ENCODE measurements at places on chromosomes 3 and 15. TPM values are rescaled to one million over a fixed set of nuclear protein-coding genes. Genes with fewer than 3 reads are reported as not detected.
A peak's percentile ranks its signal among the peaks of the same experiment; 100 is the strongest.

Gene IREB2
- 49.4 TPM for total RNA-seq

Gene TRPM1
- total RNA-seq, result not detected

Gene IL17RC
- total RNA-seq, result 33.8 TPM

Gene CAPN3
- 22.6 TPM for total RNA-seq

Gene CHRM5
- total RNA-seq, result not detected

Gene SORD
- 6.8 TPM for total RNA-seq

Gene LTK
- total RNA-seq, result 1.1 TPM

Gene GOLGA6B
- total RNA-seq, result not detected

DNA sequence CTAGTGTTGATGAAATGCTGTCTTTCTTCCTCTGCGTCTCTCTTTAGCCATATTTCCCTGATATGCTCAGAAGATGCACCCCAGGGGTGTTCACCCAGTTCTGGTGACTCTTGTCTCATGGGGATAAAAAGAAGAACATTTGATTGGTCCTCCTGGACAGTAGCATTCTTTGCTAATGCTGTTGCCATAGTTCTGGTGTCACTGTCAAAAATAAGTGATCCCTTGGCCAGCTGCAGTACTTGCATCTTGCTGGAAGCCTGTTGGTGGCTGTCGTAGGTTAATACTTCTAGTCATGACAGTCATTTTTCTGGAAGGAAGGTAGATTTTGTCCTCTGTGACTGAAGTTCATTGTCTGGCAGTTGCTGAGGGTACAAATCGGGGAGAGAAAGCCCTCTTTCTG lies 124.5 kb downstream of the UNC13C start:
- H3K27ac ChIP-seq, result no peak overlapping the region
- no peaks in the 10 kb centered on the region for H3K36me3 ChIP-seq
- no peak for DNase-seq
- H3K4me1 ChIP-seq, result peaks cover 2% of the 10 kb centered on the region

- H3K4me1 ChIP-seq, result no peaks in the 10 kb centered on the region
- no peaks in the 10 kb centered on the region for H3K27me3 ChIP-seq
- no peak overlapping the region for H3K4me3 ChIP-seq
- H3K27ac ChIP-seq, result no peak overlapping the region
- no peak for DNase-seq
Observed at GRCh38 chr3:71528816-71529215, 54.7 kb downstream of the FOXP1 start.

DNA sequence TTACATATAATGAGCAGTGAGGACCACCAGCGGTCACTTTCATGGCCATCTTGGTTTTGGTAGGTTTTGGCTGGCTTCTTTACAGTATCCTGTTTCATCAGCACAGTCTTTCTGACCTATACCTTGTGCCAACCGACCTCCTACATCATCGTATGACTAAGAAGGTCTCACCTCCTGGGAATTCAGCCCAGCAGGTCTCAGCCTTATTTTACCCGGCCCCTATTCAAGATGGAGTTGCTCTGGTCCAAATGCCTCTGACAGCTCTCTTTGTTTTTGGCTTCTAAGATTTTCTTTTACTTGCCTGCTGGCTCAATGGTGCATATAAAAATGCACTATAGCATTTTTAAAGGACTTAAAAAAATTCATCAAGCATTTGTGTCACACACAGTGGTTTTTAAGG lies 3.2 kb upstream of the MME start:
- H3K36me3 ChIP-seq, result no peaks in the 10 kb centered on the region
- H3K27me3 ChIP-seq, result no peaks in the 10 kb centered on the region
- DNase-seq, result no peak

DNA sequence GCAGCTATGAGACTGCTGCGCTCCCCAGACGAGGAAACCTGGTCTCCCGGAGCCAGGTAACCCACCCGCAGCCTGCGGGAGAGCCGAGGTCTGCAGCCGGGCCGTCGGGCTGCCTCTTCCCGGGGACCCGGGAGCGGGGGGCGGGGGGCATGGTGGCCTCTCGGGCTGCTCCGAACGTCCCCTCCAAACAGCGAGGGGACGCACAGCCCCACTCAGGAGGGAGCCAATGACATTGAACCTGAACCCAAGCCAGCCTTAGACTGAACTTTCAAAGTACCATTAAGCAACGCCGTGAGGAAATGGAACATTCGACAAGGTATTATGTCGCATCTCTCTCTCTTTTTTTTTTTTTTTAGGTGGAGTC lies 29.8 kb upstream of the ALDH1A3 start:
- H3K27me3 ChIP-seq, result no peaks in the 10 kb centered on the region
- H3K36me3 ChIP-seq, result no peaks in the 10 kb centered on the region
- DNase-seq, result no peak
- H3K4me1 ChIP-seq, result no peaks in the 10 kb centered on the region
- no peak overlapping the region for H3K4me3 ChIP-seq
- H3K27ac ChIP-seq, result no peak overlapping the region

GRCh38 chr15:85545752-85546151 lies 165.3 kb downstream of the AKAP13 start:
- H3K4me1 ChIP-seq, result no peaks in the 10 kb centered on the region
- H3K27me3 ChIP-seq, result no peaks in the 10 kb centered on the region
- DNase-seq, result no peak
- no peak overlapping the region for H3K27ac ChIP-seq
- no peaks in the 10 kb centered on the region for H3K36me3 ChIP-seq

DNA sequence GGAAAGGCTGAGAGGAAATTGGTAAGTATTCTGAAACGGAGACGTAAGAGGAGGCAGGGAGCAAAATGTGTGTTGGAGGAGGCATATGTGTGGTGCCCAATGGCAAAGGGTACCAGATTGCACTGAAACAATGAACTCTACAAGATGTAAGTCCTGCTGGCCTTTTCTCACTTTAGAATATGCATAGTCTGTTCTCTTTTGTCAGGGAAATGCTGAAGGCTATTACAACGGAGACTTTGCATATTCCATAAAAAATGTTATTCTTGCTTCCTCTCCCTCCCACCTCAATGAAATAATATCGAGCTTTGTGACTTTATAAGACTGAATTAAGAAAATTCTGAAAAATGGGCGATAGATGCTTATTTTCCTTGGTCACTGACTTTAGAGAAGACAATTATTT lies 85.9 kb downstream of the PEX5L start:
- H3K4me3 ChIP-seq, result no peak overlapping the region
- H3K4me1 ChIP-seq, result no peaks in the 10 kb centered on the region
- H3K36me3 ChIP-seq, result no peaks in the 10 kb centered on the region
- no peak overlapping the region for H3K27ac ChIP-seq
- no peaks in the 10 kb centered on the region for H3K27me3 ChIP-seq

DNA sequence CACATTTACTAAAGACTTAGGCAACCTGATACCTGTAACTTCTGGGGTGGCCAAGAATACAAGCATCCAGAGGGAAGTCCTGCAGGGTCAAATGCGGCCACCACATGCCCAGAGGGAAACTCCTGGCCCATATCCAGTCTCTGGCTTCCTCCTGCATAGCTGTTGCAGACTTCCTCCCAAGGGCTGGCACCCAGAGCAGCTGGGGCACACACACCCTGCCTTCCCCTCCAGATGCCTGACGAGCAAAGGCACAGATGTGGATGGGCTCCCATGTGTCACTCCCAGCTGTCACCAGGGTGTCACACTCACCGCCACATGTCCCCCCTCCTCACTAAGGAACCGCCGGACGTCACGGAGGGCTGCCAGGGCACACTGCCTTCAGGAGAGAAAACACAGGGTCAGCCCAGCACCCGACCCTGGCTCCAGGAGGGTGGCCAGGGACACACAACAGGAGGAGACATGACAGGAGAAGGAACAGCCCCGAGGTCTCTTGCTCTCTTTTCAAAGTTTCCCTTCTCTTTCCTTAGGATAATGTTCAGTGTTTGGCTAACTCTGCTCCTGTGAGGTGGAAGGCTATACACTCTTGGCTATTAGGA lies 13.2 kb downstream of the PFKFB4 start:
- H3K4me1 ChIP-seq, result no peaks in the 10 kb centered on the region
- no peak overlapping the region for H3K4me3 ChIP-seq
- peak; percentile 83 for DNase-seq
- H3K36me3 ChIP-seq, result no peaks in the 10 kb centered on the region
- H3K27ac ChIP-seq, result no peak overlapping the region

DNA sequence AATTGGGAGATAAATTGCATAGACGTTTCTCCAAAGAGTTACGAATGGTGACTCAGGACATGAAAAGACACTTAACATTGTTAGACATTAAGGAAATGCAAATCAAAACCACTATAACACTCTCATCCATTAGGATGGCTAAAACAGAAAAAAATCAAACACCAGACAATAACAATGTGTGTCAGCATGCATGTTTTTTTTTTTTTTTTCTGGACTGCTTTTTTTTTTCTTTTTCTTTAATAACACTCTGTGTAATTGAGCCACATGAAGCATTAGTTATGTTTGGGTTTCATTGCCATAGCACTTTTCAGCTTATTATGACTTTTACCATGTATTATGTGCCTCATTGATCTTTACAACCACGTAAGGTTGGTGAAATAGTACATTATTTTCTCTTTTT lies 95.0 kb downstream of the NFKBIZ start:
- H3K27ac ChIP-seq, result no peak overlapping the region
- H3K36me3 ChIP-seq, result no peaks in the 10 kb centered on the region
- no peak for DNase-seq
- H3K4me1 ChIP-seq, result no peaks in the 10 kb centered on the region
- H3K27me3 ChIP-seq, result no peaks in the 10 kb centered on the region

- DNase-seq, result peak; percentile 35
- H3K27me3 ChIP-seq, result no peaks in the 10 kb centered on the region
- no peaks in the 10 kb centered on the region for H3K36me3 ChIP-seq
- no peak overlapping the region for H3K27ac ChIP-seq
- H3K4me1 ChIP-seq, result no peaks in the 10 kb centered on the region
Observed at GRCh38 chr3:194314388-194315068, 36.6 kb downstream of the CPN2 start.

DNA sequence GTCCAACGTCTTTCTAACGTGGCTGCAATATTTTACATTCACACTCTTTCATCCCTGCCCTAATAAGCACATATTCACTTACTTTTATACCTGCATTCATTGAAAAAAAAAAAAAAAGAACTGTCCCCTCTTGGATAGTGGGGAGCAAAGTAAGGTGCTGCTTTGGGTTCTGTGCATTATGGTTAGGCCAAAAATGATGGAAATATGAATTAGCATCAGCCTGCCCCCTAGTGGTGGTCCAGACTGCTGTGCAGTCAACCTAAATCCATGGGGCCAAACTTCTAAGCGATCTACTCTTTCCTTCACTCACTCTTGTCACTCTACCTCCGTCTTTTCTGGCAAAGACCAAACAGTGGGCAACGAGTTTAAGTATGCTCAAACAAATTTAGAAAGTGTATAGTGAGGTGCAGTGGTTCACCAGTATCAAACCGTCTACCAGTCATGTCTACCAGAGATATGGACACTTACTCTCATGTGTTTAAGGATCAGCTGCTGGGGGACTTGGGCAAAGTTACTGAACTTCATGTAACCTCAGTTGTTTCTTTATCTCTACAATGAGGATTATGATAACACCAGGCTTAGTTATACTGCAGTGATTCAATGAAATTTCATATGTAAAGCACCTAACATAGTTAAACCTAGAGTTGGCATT lies 61.5 kb upstream of the GRM7 start:
- no peaks in the 10 kb centered on the region for H3K27me3 ChIP-seq
- no peak for DNase-seq
- no peak overlapping the region for H3K4me3 ChIP-seq
- no peaks in the 10 kb centered on the region for H3K36me3 ChIP-seq
- no peaks in the 10 kb centered on the region for H3K4me1 ChIP-seq

DNA sequence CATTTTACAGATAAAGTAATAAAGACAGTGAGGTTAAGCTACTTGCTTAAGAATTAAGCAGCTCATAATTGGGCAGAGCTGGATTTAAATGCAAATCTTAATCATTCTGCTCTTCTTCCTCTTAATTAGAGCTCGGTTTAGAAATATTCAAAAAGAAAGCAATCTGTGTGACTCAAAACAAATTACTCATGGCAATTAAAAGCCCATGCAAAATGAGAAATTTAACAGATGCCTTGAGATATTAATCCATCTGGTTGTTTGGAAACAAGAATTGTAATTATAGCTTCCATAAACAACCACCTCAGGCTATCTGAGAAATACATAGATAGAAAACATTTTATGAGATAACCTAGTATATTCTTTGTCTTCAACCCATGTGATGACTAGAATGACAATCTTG lies 44.2 kb upstream of the DCBLD2 start:
- H3K27me3 ChIP-seq, result no peaks in the 10 kb centered on the region
- H3K27ac ChIP-seq, result no peak overlapping the region
- no peaks in the 10 kb centered on the region for H3K4me1 ChIP-seq
- H3K36me3 ChIP-seq, result no peaks in the 10 kb centered on the region
- no peak overlapping the region for H3K4me3 ChIP-seq

DNA sequence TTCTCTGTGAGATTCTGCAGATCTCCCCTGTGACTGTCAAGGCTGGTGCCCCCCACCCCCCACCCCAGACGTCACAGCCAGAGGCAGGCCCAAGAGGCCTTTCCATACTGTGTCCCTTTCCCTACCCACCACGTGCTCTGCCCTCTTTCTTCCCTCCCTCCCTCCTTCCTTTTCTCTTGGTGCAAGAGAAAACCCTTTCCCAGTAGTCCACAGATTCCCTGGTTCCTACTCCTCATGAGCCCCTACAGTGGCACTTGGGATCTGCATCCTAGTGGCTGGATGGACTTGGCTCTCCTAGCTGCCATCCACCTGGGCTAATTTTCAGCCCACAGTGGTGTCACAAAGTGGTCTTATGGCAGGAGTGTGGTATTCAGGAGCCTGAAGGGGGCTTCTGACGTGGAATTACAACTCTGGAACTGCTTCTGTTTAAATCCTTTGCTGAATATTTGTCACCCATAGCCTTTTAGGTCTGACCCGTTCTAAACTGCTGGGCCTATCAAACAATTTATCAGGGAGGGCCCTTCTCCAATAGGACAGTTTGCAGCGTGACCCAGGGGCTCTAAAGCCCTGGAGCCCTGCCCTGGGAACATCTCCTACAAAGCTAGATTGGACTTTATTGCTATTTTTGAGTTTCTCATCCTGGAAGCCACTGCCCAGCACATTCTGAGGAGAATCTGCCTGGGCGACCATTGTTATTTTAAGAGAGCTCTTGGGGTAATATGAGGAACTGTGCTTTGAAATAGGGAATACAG lies 35.3 kb downstream of the KLF13 start:
- no peaks in the 10 kb centered on the region for H3K27me3 ChIP-seq
- no peaks in the 10 kb centered on the region for H3K36me3 ChIP-seq
- H3K4me3 ChIP-seq, result no peak overlapping the region
- no peak for DNase-seq
- H3K27ac ChIP-seq, result no peak overlapping the region

- H3K36me3 ChIP-seq, result no peaks in the 10 kb centered on the region
- no peak for DNase-seq
- H3K4me1 ChIP-seq, result no peaks in the 10 kb centered on the region
- no peaks in the 10 kb centered on the region for H3K27me3 ChIP-seq
- H3K4me3 ChIP-seq, result no peak overlapping the region
- H3K27ac ChIP-seq, result no peak overlapping the region
Observed at GRCh38 chr3:15387735-15388134, 39.6 kb downstream of the METTL6 start.

- no peaks in the 10 kb centered on the region for H3K36me3 ChIP-seq
- H3K4me3 ChIP-seq, result no peak overlapping the region
- no peaks in the 10 kb centered on the region for H3K4me1 ChIP-seq
- no peak for DNase-seq
Observed at GRCh38 chr15:38297623-38298388, 45.2 kb downstream of the SPRED1 start.

All from aorta (tissue), 5 donors.